ENCODE measurements at places on chromosomes 2 and 18.

GRCh38 chr18:25457601-25458000 lies 105.6 kb upstream of the ZNF521 start:
- DNase-seq: no peak

DNA sequence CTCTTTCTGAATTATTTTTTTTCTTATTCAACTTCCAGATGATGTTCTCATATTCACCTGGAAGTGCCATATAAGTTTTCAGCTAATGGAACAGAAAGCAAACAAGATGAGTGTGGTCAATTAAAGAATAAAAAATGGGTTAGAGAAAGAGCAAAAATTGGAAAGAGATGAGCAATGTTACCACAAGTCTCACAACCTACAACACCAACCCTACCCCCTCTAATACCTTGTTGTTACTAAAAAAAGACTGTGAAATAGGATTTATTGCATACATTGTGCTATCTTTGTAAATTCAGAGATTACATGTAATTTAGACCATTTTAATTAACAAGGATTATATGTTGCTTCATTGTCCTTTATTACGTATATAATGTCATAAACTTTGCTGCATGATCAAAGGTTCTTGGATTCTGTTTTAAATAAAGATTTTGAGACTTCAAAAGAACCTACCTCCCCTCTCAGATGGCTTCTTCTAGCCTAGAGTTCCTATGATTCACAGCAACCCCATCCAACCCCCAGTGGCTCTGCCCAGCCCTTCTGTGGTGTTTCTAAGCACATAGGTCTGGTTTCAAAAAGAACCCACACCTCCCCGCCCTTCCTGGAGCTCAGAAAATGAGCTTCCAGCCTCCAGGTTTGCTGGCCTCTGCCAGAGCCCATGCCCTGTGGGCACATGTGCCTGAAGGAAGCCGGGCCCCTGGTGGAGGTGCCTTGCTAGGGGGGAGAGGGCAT lies 24.7 kb downstream of the LGALSL start:
- DNase-seq: no peak

DNA sequence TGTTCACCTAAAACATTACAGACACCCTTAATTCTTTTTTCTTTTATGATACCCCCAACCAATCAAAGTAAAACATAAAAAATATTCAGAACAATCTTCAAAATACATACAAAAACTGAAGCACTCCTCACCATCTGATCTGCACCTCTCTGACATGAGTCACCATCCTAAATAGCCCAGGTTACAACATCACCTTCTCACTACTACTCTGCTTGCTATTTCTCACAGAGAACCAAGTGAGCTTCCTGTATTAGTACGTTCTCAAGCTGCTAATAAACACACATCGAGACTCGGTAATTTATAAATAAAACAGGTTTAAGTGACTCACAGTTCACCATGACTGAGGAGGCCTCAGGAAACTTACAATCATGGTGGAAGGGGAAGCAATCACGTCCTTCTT lies 183.5 kb downstream of the CBLN2 start:
- DNase-seq: no peak

DNA sequence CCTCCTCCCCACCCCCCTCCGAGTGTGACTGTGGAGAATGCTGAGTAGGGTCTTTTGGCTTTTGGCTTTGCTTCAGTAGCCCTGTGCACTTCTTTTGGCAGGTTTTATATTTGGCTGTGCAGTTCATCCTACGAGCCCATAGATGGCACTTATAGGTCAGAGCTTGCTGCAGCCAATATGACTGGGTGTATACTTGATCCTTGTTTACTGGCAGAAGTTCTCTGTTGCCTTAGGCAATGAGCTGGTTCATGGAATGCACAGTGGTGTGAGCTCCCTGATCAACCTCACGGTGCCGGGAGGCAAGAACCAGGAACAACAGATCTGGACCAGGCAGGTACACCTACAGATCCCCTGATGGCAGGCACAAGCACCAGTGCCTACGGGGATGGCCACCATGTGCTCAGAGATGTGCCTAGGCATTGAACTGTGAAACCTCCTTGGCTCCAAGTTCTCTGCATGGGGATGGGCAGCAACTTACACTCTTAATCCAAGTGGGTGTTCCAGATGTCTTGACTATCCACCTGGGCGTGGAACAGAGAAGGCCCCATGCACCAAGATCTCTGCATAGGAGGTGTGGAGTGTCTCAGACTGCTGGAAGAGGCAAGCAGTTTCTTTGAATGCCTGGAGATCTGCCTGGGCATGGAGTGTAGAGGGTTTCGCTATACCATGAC lies 190.4 kb downstream of the KIAA1328 start:
- DNase-seq: no peak

DNA sequence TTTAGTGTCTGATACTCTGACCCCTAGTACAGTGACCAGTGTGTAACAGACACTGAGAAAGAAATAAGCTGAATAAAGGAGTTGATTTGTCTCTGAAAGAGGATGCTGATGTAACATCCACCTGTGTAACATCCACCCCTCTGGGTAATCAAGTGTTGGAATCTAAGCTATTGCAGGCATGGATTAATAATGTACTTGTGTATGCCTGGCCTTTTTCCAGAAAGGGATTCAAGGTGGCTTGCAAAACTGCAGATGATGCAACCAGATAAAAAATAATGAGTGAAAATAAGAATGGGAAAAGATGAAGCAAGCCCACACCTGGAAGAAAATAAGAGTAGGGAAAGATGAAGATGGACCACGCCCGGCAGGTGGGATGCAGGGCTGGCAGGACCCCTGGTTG lies 48.2 kb upstream of the FOXI3 start:
- no peak for DNase-seq

DNA sequence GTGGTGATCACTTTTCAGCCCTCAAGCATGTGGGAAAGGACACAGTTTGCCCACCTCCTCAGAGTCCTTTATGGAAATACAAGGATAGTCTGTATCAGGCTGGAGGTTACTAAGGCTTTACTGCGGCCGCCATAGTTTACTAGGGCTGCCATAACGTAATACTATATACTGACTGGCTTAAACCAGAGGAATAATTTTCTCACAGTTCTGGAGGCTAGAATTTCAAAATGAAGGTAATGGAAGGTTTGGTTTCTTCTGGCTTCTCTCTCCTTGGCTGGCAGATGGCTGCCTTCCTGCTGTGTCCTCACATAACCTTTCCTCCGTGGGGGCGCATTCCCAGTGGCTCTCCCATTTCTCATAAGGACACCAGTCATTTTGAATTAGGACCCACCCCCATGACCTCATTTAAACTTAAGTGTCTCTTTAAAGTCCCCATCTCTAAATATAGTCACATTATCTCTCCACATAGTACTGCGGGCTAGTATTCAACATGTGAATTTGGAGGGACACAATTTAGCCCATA lies 12.5 kb upstream of the ATIC start:
- no peak for DNase-seq

- no peak for DNase-seq
Measured at GRCh38 chr18:54923339-54923956, 35.8 kb downstream of the CCDC68 start.

DNA sequence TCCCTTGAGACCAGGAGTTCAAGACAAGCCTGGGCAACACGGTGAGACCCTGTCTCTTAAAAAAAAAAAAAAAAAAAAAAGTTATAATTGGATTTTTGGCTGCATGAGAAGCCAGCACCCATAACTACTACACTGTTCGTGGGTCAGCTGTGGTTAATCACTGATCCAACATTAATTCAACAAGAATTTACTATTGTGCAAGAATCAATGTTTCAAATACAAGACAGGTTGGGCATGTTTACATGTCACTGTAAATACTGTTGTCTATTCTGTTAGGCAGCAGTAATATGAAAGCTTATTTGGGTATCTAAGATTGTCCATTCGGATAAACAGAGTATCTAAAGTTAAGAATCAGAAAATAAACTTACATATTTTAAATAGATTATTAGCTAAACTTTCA lies 62.3 kb downstream of the ESCO1 start:
- DNase-seq: no peak

DNA sequence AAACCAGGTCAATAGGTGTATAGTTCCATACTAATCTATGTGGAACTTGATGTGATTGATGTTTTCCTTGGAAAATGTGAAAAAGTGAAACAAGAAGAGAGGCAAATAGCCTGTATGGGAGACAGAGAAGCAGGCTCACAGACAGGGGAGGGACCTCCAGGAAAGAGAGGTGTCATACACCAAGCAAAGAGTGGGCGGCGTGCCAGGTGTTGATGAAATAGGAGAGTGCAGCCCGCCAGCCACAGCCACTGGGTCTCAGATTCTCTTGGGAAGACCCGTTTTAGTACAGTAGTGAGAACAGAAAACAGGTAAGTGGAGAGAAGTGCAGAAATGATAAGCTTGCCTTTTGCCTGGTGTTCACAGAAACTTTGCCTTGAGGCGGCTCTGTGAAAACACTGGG lies 301.9 kb downstream of the ZNF407 start:
- no peak for DNase-seq

DNA sequence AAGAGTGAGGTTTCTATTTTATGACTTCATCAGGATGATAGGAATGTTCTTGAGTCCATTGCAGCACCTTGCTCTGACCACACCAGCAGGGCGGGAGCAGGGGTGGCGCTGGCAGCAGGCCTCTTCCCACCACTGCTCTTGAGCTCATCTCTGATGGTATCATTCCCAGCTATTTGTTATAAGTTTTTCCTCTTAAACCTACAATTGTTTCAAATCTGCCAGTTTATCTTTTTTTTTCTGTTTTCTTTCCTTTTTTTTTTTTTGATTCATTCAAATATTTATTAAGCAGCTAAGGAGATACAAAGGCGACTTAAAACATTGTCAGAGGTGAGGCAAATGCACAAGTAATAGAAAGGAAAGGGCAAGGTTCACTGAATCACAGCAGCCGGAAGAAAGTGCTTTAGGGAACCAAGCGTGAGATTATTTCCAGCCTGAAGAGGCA lies 28.7 kb downstream of the NIFK start:
- DNase-seq: no peak

GRCh38 chr2:173874003-173874893 lies 90.9 kb downstream of the SP3 start:
- DNase-seq: no peak

GRCh38 chr2:209773377-209773776 lies 1.7 kb downstream of the UNC80 start:
- DNase-seq: no peak

GRCh38 chr2:69238449-69239031 lies 148.5 kb downstream of the GFPT1 start:
- DNase-seq: no peak

DNA sequence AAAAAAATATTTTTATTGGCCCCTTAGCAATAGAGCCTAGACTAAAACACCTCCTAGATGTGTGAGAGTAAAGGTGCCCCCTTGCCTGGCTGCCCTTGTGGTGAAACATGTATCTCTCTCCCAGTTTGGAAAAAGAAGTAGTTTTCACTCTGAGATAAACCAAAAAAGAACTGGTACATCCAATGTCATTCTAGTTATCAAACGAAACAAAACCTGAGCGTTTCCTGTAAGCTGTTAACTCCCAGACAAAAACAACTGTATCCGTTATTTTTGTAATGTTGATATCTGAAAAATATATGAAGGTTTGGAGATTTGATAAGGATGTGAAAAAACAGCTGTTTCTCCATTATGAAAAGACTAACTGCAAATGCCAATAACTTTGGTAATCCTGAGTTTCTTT lies 24.3 kb downstream of the HEATR5B start:
- no peak for DNase-seq

- no peak for DNase-seq
Measured at GRCh38 chr2:201228271-201228911, 31.9 kb upstream of the CASP8 start.
